ENCODE measurements at places on chromosomes 5 and 9.

DNA sequence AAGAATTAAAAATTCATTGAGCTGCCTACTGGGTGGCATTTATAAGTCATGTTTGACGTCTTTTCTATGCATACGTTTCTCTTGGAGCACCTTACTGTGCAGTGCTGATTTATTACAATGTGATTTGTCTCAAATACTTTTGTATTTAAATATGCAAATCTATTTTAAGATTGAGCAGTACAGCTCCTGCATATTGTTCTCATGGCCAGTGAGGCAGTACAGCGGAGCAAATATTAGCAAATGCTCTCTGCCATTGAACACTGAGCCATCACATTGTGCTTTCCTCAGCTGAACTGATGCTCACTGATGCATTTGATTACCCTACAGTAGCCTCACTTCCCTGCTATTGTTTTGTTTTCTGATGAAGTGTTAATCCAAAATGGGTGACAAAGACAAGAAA, 149.6 kb downstream of the HTR1A start:
- no peak for DNase-seq

DNA sequence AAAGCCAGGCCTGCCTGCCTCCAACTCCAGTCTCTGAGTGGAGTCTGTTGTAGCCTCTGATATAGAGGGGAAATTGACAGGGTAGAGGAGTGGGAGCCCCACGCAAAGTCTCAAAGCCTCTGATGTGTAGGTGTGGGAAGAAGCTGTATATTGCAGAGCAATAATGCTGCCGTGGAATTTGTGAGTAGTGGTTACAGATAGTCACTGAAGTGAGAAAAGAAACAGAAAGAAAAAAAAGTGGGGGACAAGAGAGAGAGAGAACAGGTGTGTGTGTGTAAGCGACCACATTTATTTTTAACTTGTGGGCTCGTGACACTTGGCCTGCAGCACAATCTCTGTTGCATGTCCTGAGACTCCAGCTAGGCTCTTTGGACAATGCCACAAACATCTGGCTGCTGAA, 227.8 kb downstream of the NSG2 start:
- DNase-seq: no peak

DNA sequence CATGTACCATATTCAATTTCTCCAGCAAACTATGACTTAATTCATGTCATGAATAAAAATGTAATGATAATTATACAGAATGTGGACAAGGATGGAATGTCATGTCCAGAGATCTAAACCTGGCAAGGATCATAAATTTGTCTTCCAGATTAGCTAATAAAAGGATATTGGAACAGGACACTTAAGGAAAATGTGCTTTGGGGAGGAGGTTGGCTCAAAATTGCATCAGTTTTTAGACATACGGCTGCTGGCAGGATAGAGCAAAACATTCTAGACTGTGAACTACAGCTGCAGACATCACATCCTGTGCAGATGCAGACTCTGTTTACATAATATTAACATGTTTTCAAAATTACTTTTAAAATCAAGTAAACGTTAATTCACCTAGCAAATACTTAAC, 248.4 kb downstream of the TLR4 start:
- DNase-seq: no peak

- no peak for DNase-seq
These were observed 47.9 kb downstream of the COL5A1 start for GRCh38 chr9:134689321-134690181.

DNA sequence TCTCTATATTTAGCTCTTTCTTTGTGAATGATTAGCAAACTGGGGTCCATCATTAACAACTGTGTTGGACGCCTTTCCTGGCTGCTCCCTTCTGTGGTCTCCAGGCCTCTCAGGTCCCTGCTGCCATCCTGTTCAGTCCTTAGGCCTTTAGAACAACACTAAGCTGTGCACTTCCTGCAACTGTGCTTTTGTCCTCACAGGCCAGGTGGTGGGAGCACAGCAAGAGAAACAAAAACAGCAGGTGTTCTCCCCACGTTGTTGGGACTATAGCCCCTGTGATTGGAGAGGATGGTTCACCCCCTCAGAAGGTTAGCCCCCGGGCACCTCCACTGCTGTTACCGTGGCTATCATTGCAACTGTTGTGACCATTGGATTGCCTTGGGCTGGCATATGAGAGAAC, 41.7 kb upstream of the CLINT1 start:
- no peak for DNase-seq

DNA sequence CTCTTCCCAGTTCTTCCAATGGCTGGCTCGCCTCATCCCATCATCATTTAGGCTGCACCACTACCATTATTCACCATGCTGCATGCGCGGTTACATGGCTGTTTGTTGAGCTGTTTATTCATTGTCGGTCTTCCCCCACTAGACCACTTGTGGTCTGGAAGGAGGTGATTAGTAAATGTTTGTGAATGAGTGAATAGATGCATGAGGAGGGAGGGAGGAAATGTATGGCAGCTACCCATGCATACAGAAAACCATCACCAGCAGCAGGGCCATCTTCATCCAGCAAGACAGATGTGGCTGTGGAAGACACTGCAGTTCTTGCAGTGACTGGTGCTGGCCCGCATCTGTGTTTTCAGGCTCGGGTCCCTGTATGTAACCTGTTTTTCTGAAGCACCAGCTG, 113.3 kb upstream of the SAP30L start:
- no peak for DNase-seq

DNA sequence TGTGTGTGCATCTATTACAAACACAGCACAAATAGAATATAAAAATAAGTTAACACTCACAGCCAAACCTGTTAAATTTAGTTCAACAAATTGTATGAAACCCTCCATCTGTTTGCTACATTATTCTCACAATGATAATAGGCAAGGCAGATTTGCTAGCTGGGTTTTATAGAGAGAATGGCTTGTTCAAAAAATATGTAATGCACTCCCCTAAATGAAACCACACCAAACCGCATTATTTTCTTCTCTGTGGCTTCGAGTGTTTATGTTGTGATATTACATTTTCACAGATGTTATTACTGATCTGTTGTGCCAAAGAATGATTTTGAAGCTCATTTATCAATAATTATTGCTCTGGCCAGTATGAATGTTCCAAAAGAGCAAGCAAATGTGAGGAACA, 92.9 kb downstream of the SPATA31D1 start:
- DNase-seq: no peak

GRCh38 chr9:74577956-74578355, 80.8 kb downstream of the RORB start:
- DNase-seq: no peak

DNA sequence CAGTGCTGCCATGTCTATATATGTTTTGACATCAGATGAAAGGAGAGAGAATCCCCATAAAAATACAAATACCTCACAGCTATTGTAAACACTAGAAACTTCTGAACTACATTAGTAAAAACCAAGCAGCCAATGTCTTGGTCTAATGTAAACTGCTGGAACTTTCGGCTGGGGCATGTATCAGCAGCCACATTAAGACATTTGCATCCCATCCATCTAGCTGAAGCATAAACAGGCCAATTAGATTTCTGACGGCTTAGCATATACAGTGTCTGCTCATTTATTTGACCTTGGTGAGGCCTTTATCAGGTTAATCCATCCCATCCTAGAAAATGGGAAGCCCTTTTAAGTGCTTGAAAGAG, 65.7 kb downstream of the PTCH1 start:
- DNase-seq: no peak

- no peak for DNase-seq
These were observed 772.1 kb upstream of the CDH9 start for GRCh38 chr5:27810458-27810857.

DNA sequence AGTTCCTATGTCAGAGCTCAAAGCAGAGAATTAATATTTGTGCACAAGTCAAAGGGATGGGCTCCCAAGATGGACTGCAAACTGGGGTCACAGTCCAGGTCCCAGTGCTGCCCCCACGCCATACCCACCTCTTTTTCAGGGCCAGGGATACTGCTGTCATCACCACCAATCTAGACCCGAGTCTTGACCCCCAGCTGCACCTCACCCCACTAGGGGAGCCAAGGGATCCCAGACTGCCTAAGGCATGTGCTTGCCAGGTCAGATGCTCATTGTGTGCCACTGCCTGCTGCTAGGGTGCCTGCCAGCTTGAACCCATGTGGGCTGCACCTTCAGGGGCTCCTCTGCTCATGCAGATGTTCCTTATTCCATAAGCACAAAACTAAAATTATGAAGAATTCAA, 215.6 kb upstream of the NREP start:
- no peak for DNase-seq

GRCh38 chr5:179171251-179171815, 111.2 kb downstream of the ZNF354C start:
- no peak for DNase-seq

GRCh38 chr9:98522487-98522886, 186.2 kb downstream of the GABBR2 start:
- no peak for DNase-seq

GRCh38 chr5:159917994-159918393, 1.7 kb downstream of the ADRA1B start:
- DNase-seq: no peak

Data from stimulated activated CD4-positive, alpha-beta T cell treated with anti-CD3 and anti-CD28 coated beads, Interleukin-4, amount 100 ng/mL, for 4 hours (primary cell).